ENCODE measurements at places on chromosomes 13 and 19. TPM values are rescaled to one million over a fixed set of nuclear protein-coding genes. Genes with fewer than 3 reads are reported as not detected.
A peak's percentile ranks its signal among the peaks of the same experiment; 100 is the strongest.

DNA sequence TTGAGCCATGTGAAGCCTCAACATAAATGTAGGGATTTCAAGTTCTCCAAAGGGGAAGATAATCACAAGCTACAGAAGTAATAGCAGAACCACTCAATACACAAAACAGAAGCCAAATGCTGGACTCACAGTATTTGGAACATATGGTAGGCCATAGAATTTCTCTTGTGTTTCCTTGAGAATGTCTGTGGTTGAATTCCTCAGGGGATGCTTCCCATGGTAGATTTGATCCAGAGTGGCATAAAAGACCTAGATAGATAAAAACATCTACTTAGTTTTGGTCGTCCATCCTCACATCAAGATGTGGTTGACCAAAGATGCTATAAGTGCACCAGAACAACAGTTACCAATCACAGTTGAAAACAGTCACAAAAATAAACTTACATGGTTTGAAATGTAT is 83.4 kb downstream of the MIPEP start:
- H3K27ac ChIP-seq = no peak overlapping the region
- peaks cover 19% of the 10 kb centered on the region for H3K36me3 ChIP-seq

DNA sequence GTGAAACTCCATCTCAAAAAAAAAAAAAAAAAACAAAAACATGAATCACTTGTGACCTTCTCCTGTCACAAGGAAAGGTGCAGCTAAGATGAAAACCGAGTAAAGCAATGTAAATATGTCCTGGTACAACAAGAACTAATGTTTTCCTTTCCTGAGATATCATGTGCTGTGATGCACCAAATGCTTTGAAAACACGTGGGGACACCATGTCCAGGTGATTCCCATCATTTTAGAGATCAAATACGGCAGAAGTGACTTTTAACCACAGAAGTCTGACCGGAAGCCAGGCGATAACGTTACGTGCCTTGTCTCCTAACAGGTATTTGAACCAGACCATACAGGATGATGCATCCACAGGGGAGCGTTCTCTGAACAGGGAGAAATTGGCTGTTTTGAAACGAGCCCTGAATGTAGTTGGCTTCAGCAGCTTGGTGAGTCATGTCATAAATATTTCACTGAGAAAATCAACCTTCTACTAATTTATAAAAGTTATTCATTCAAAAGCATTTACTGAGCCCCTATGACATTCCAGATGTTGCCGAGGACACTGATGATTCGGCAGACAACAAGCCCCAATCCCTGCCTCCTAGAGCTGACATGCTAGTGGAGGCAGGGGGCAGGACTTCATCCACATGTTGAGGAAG is 328.1 kb downstream of the MYO16 start:
- no peaks in the 10 kb centered on the region for H3K27me3 ChIP-seq
- no peaks in the 10 kb centered on the region for H3K36me3 ChIP-seq
- H3K4me3 ChIP-seq = no peak overlapping the region
- no peaks in the 10 kb centered on the region for H3K4me1 ChIP-seq
- no peak for DNase-seq

Gene TMEM238
- 5.4 TPM for total RNA-seq

- no peak overlapping the region for H3K27ac ChIP-seq
- DNase-seq = no peak
- H3K4me1 ChIP-seq = no peaks in the 10 kb centered on the region
- H3K36me3 ChIP-seq = no peaks in the 10 kb centered on the region
These were observed 1442.6 kb downstream of the SLITRK5 start for GRCh38 chr13:89113744-89114143.

DNA sequence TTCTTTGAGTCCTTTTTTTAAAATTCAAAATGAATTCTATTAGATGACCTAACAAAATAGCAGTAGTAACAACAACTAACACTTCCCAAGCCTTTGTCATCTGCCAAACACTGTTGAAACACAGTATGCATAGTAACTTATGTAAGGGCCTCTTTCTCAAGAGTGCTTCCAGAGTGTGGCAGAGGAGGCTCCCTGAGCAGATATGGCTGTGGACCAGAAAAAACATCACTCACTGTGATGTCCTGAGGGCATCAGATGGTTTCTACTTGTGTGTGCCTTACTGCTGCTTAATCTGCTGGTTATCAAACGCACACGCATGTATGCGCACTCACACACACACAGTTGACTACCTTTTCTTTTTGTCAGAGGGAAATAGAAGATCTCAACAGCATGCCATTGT is 110.8 kb downstream of the DLEU7 start:
- H3K4me3 ChIP-seq = no peak overlapping the region
- DNase-seq = no peak
- H3K27me3 ChIP-seq = no peaks in the 10 kb centered on the region
- no peak overlapping the region for H3K27ac ChIP-seq
- no peaks in the 10 kb centered on the region for H3K4me1 ChIP-seq
- H3K36me3 ChIP-seq = no peaks in the 10 kb centered on the region

Gene CGB2
- total RNA-seq = not detected

Gene SMIM24
- total RNA-seq = not detected

Gene TTC9B
- total RNA-seq = not detected

GRCh38 chr13:62879071-62879470 is 1463.4 kb upstream of the PCDH20 start:
- no peak for DNase-seq
- no peaks in the 10 kb centered on the region for H3K4me1 ChIP-seq
- no peaks in the 10 kb centered on the region for H3K27me3 ChIP-seq
- no peaks in the 10 kb centered on the region for H3K36me3 ChIP-seq
- no peak overlapping the region for H3K27ac ChIP-seq

GRCh38 chr13:109999659-110000533 is 213.5 kb upstream of the IRS2 start:
- no peaks in the 10 kb centered on the region for H3K36me3 ChIP-seq
- H3K4me1 ChIP-seq = no peaks in the 10 kb centered on the region
- DNase-seq = no peak

GRCh38 chr13:48955536-48955935 is 20.2 kb upstream of the FNDC3A start:
- no peak overlapping the region for H3K27ac ChIP-seq
- no peak overlapping the region for H3K4me3 ChIP-seq
- no peaks in the 10 kb centered on the region for H3K4me1 ChIP-seq
- no peaks in the 10 kb centered on the region for H3K36me3 ChIP-seq
- H3K27me3 ChIP-seq = no peaks in the 10 kb centered on the region
- DNase-seq = no peak

Gene RASIP1
- 8.8 TPM for total RNA-seq

Gene ZNF729
- total RNA-seq = not detected

- H3K4me1 ChIP-seq = no peaks in the 10 kb centered on the region
- no peak overlapping the region for H3K27ac ChIP-seq
- H3K27me3 ChIP-seq = no peaks in the 10 kb centered on the region
- no peaks in the 10 kb centered on the region for H3K36me3 ChIP-seq
These were observed 56.8 kb upstream of the LATS2 start for GRCh38 chr13:21118180-21118579.

- H3K36me3 ChIP-seq = no peaks in the 10 kb centered on the region
- no peak overlapping the region for H3K4me3 ChIP-seq
- H3K27ac ChIP-seq = peak overlapping the region; percentile 36
- no peaks in the 10 kb centered on the region for H3K27me3 ChIP-seq
These were observed 46.8 kb downstream of the LATS2 start for GRCh38 chr13:21014502-21015170.

GRCh38 chr13:49308097-49308875 is 60.6 kb downstream of the CDADC1 start:
- no peak overlapping the region for H3K4me3 ChIP-seq
- peak overlapping the region; percentile 84 for H3K27ac ChIP-seq
- no peaks in the 10 kb centered on the region for H3K27me3 ChIP-seq
- H3K4me1 ChIP-seq = peaks cover 83% of the 10 kb centered on the region

DNA sequence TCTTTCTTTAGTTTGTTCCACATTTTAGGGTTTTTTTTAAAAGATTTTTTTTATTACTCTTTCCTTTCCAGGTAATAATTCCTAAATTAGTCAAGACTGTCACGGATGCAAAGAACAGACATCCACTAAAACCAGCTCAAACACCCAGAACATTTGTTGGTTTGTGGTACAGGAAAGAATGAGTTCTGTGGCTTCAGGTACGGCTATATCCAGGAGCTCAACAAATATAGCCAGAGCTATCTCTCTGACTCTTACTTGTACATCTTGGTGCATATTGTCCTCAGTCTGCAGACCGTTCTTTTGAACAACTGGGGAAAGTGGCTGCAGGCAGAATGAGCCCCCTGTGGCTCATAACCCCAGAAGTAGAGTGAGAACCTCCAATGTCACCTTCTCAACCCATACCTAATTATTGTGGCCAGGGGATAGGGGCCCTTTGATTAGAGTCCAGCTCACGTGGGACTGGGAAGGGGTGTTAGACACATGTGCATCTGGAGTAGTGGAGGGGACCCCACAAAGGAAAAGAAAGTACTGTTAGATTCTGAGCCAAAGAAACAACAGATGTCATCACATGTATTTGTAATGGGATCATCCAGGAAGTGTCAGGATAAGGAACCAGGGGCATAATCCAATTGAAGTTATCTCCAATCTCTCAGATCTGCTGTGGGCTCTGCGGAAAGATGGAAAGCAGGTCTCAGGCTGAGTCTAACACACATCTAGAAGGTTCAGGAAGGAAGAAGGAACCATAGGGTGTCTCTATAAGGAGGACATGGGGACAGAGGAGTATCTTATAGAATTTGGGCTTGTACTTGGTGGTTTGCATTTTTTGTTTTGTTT is 1.9 kb upstream of the ZNF358 start:
- H3K27me3 ChIP-seq = peaks cover 6% of the 10 kb centered on the region
- H3K4me1 ChIP-seq = peaks cover 33% of the 10 kb centered on the region
- no peak for DNase-seq
- peaks cover under 1% of the 10 kb centered on the region for H3K36me3 ChIP-seq
- no peak overlapping the region for H3K27ac ChIP-seq
- H3K4me3 ChIP-seq = no peak overlapping the region

DNA sequence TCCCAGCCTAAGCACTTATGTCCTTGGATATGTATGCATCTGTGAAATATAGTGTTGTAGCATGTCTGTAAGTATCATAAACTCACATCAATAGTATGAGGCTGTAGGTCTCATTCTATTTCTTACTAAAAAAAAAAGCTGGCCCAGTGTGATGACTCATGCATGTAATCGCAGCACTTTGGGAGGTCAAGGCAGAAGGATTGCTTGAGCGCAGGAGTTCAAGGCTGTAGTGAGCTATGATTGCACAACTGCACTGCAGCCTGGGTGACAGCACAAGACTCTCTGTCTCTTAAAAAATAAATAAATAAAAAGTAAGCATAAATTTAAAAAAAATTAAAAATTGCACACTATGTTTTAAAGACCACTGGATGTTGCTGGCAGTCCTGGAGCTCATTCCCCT is 79.1 kb upstream of the SPATA13 start:
- H3K27ac ChIP-seq = no peak overlapping the region
- H3K4me1 ChIP-seq = peaks cover 4% of the 10 kb centered on the region
- no peak overlapping the region for H3K4me3 ChIP-seq
- no peaks in the 10 kb centered on the region for H3K36me3 ChIP-seq

GRCh38 chr19:17052439-17052838 is 22.8 kb downstream of the HAUS8 start:
- no peak overlapping the region for H3K27ac ChIP-seq
- no peak overlapping the region for H3K4me3 ChIP-seq
- no peaks in the 10 kb centered on the region for H3K27me3 ChIP-seq
- H3K4me1 ChIP-seq = no peaks in the 10 kb centered on the region
- DNase-seq = peak; percentile 32

GRCh38 chr13:37381502-37381901 is 217.1 kb downstream of the POSTN start:
- no peaks in the 10 kb centered on the region for H3K36me3 ChIP-seq
- H3K27me3 ChIP-seq = no peaks in the 10 kb centered on the region
- H3K27ac ChIP-seq = no peak overlapping the region

DNA sequence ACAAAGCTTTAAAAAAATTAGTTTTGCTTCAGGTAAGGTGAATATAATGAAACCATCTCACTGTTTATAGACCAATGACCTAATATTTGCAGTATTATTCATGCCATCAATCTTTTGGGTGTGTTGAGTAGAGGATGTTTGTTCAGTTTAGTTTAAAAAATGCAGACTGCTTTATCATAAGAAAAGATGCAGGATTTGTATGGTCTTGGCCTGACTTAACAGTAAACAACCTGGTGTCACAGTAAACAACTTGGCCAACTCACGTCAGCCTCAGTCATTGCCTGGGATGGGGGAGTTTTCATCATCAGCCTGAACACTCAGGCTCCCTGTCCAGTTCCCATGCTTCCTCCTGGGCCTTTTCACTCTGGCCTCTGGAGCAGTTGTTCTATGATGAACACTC is 55.1 kb downstream of the LMO7 start:
- H3K36me3 ChIP-seq = no peaks in the 10 kb centered on the region
- H3K4me3 ChIP-seq = no peak overlapping the region
- H3K27me3 ChIP-seq = no peaks in the 10 kb centered on the region

DNA sequence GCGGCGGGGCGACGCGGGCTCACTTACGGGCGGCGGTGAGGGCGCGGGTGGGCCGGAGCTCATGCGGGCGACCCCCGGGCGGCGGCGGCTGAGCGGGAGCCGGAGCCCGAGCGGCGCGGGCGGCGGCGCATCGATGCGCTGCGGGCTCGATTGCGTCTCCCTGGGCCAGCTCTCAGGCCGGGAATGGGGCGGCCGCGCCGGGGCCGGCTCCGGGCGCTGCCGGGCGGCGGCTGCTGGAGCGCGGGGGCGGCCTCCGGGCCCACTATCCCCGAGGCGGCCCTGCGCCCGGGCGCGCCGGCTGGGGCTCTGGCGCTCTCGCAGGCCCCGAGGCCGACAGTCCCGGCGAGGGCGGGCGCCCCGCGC is 1.4 kb upstream of the TSHZ3 start:
- H3K4me1 ChIP-seq = peaks cover 22% of the 10 kb centered on the region
- H3K27ac ChIP-seq = peak overlapping the region; percentile 94
- H3K36me3 ChIP-seq = no peaks in the 10 kb centered on the region
- peak; percentile 89 for DNase-seq
- H3K4me3 ChIP-seq = peak overlapping the region; percentile 75
- H3K27me3 ChIP-seq = peaks cover 65% of the 10 kb centered on the region

- peak; percentile 47 for DNase-seq
- no peaks in the 10 kb centered on the region for H3K36me3 ChIP-seq
- H3K4me3 ChIP-seq = no peak overlapping the region
- no peaks in the 10 kb centered on the region for H3K27me3 ChIP-seq
These were observed 240.5 kb downstream of the ENOX1 start for GRCh38 chr13:43546251-43546650.

Gene TTYH1
- 2.3 TPM for total RNA-seq

DNA sequence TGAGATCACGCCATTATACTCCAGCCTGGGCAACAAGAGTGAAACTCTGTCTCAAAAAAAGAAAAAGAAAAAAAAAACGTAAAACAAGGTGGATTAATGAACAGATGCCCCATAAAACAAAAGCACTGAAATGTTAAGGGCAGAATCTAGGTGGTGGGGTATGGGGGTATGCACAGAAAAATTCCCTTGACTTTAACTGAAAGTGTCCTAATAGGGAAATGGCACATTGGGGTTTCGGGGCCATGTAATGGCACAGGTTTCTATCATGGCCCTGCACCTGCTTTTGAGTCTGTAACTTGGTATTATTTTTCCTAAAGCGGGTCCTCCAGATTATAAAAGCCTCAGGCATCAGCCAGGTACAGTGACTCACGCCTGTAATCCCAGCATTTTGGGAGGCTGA is 16.2 kb downstream of the NOP53 start:
- DNase-seq = no peak
- peaks cover 22% of the 10 kb centered on the region for H3K36me3 ChIP-seq
- no peaks in the 10 kb centered on the region for H3K27me3 ChIP-seq
- no peak overlapping the region for H3K27ac ChIP-seq
- H3K4me1 ChIP-seq = no peaks in the 10 kb centered on the region

Gene ACP7
- not detected for total RNA-seq

- H3K4me1 ChIP-seq = no peaks in the 10 kb centered on the region
- H3K27ac ChIP-seq = no peak overlapping the region
- H3K4me3 ChIP-seq = no peak overlapping the region
- H3K36me3 ChIP-seq = no peaks in the 10 kb centered on the region
- H3K27me3 ChIP-seq = no peaks in the 10 kb centered on the region
These were observed 197.0 kb downstream of the MZT1 start for GRCh38 chr13:72530471-72530870.

Gene ZNF562
- total RNA-seq = 17.0 TPM
